Stimulated activated CD8-positive, alpha-beta memory T cell treated with anti-CD3 and anti-CD28 coated beads, Interleukin-4, amount 100 ng/mL, for 48 hours (primary cell): ENCODE measurements at places on chromosomes 6 and 20.
A peak's percentile ranks its signal among the peaks of the same experiment; 100 is the strongest.

DNA sequence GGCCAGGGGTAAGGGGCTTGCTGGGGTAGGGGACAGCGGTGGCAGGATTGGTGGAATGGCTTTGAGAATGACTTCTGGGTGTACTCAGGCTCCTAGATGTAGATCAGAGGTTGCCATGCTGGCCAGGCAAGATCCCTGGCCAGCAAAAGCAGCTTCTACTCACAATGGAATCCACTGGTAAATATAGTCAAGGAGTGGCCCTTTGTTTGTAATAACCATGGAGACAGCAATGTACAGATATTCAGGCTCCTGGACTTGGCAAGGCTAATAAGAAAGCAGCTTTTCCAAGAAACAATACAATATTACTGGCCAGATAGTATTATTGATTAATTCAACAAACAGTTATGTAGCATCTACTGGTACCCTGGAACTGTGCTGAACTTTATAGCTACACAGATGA is 37.9 kb downstream of the CDH26 start:
- no peak for DNase-seq

- no peak for DNase-seq
Measured at GRCh38 chr6:5761370-5761769, 245.4 kb downstream of the NRN1 start.

GRCh38 chr6:4620284-4621151 is 155.7 kb upstream of the CDYL start:
- no peak for DNase-seq

GRCh38 chr6:37531026-37531425 is 31.3 kb upstream of the CCDC167 start:
- DNase-seq = no peak

- no peak for DNase-seq
Measured at GRCh38 chr6:159654483-159655098, 38.5 kb downstream of the SOD2 start.

- DNase-seq = no peak
Measured at GRCh38 chr20:47757145-47758035, 27.9 kb downstream of the SULF2 start.

DNA sequence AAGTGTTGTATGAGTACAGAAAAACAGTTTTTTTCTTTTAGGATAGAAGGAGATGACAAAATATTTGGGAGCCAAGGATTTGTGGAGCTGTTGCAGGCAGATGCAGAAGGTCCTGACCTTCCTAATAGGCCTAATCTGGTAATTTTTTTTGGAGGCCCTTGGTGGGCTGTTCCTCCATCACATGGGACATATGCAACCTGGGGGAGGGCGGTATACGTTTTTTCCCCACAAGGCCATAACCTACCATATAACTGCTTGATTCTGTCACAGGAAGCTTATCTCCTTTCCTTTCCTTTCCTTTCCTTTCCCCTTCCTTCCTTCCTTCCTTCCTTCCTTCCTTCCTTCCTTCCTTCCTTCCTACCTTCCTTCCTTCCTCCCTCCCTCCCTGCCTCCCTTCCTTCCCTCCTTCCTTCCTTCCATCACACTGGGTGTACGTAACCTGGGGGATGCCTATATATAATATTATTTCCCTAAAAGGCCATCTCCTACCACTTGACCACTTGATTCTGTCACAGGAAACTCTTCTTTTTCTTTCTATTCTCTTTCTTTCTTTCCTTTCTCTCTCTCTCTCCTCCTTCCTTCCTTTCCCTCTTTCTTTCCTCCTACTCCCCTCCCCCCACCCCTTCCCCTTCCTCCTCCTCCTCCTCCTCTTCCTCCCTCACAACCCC is 185.0 kb upstream of the KCNK16 start:
- DNase-seq = no peak

- DNase-seq = peak; percentile 42
Measured at GRCh38 chr20:46458866-46459750, 52.7 kb upstream of the ELMO2 start.

- no peak for DNase-seq
Measured at GRCh38 chr6:1363729-1364572, 25.4 kb upstream of the FOXF2 start.

GRCh38 chr6:168992446-168993144 is 261.1 kb downstream of the THBS2 start:
- no peak for DNase-seq

DNA sequence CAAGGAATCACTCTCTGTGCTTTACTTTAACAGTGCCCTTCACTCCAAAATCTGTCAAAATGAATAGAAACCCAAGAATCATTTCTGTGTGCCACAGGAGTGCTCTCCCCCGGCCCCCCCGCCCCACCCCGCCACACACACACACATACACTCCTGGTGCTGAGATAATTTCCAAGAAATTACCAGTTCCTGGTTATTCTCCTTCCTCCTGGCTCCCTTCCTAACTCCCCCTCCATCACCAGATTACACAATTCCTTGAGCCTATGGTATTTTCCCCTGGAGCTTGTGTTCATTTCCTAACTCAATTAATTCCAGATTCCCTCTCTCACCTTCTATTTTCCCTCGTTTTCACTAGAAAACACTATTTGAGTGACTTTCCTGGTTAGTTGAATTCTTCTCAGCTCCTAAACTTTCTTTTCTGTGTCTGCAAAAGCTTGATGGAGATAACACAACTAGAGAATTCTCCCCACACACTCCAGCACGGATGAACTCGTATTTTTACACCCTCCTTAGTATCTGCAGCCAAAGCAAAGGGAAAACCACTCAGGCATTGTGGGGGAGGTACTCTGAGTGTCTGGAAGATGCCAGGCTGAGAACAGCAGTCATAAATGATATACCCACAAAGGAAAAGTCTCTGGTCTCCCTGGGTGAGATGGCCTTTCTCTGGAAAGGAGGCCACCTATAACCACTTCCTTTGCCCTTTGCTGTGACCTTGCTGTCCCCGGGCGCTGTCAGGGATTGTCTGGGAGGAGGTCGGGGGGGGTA is 1.9 kb upstream of the SLC24A3 start:
- no peak for DNase-seq
